ENCODE measurements at places on chromosomes 16 and 17.

- ATAC-seq, result peak; percentile 77
Measured at GRCh38 chr17:63931981-63932561, at the start of gene CD79B. Gene CD79B, minus strand, starts transcription at chr17:63932331. Its CDS starts 70 bp downstream, at chr17:63932261.

DNA sequence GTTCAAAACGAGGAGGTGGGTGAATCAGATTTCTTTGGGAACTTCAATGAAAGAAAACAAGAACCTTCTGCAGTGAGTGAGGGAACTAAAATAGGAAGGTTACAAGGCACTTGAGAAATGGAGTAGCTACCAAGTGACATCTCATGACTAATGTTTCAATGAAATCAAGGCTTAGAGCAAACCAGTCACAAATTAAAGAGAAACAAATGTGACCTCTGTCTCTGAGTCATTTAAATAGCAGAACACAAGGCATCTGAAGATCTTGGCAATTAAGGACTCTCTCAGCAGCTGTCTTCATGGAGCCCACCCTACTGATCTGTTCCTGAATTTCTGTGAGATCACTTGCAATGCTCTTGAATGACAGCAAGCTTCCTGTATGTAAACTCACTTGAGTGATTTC lies 109.5 kb downstream of the CDH11 start:
- no peak for ATAC-seq

DNA sequence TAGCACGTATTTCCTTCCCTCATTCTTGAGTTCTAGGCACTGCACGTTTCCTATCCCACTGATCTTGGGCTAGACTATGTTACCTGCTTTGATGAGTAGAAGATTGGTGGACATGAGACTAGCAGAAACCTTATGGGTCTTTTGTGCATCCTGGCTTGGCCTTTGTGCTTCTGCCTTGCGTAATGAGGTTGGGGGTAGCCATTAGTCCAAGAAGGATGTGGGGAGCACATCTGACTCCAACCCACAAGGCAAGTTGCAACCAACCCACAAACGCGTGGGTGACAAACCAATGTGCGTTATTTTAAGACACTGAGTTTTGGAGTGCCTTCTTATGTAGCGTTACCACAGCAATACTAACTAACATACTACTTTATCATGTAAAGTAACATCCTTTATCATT lies 180.4 kb upstream of the IRX5 start:
- ATAC-seq, result no peak

- no peak for ATAC-seq
Measured at GRCh38 chr17:16443511-16444257, 28.3 kb downstream of the TRPV2 start.

- ATAC-seq, result no peak
Measured at GRCh38 chr17:40442392-40443195, 656 bp upstream of the IGFBP4 start.

- no peak for ATAC-seq
Measured at GRCh38 chr16:29804455-29805231, 1.7 kb upstream of the MAZ start.

DNA sequence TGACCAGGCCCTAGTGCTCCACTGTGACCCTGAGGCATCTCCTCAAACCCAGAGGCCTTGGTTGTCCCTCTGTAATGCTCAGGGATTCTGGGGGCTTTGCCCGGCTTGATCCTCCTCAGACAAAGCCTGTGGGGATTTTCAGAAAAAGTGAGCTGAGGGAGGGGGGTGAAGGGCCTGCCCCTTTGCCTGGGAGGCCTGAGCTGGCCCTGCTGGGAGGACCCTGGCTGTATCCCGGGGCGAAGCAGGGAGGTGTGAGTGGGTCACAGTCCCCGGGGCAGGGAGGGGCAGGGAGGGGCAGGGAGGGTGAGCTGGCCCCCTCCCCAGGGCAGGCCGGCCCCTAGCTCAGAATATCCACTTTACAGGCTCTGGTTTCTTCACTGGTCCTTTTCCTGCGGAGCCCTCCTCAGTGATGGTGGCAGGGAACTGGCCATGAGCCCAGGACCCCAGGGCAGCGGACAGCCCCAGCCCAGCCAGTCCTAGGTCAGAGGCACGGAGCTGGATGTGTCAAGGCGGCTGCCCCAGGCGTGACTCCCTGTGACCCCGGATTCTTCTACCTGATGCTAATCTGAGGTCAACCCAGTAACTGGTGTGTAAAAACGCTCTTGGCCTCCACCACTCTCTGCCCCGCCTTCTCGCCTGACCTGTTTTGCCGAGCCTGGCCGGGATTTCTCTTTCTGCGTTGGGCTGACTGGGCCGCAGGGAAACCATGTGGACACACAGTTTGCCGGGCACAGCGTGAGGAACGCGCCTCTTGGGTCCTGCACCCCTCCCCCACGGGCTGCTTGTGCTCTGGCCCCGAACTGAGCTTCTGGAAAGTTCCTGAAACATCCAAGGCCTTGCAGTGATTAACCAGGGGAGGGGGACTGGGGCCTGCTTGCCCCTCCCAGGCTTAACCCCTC lies 5.8 kb upstream of the FASN start:
- ATAC-seq, result no peak

GRCh38 chr17:6241996-6242395 lies 171.8 kb downstream of the WSCD1 start:
- ATAC-seq, result no peak

DNA sequence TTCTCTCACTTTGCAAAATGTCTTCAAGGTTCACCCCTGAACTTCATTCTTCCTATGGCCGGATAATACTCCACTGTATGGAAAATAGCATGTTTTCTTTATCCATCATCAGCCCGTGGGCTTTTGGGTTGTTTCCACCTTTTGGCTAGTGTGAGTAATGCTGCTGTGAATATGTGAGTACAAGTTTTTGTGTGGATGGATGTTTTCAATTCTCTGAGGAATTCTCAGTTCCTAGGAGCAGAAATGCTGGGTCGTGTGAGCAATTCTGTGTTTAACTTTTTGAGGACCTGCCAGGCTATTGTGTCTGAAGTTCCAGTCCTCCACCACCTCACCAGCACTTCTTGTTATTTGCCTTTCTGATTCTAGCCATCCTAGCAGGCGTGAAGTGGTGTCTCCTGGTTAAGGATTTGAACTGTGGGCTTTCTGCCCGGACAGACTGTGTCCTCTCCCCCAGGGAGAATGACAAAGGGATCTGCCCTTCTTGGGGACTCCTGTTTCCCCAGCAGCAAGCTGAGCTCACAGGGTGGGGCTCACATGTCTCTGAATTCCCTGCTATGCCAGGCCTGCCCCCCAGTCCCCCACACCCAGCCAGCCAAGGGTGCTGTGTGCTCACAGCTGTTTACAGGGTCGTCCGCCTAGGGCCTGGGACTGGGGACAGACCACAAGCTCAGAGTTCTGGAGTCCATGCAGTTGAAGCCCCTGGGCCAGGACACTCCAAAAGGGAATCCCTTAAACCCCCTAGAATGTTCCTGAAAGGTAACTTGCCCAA lies 92.2 kb upstream of the CIBAR2 start:
- no peak for ATAC-seq

DNA sequence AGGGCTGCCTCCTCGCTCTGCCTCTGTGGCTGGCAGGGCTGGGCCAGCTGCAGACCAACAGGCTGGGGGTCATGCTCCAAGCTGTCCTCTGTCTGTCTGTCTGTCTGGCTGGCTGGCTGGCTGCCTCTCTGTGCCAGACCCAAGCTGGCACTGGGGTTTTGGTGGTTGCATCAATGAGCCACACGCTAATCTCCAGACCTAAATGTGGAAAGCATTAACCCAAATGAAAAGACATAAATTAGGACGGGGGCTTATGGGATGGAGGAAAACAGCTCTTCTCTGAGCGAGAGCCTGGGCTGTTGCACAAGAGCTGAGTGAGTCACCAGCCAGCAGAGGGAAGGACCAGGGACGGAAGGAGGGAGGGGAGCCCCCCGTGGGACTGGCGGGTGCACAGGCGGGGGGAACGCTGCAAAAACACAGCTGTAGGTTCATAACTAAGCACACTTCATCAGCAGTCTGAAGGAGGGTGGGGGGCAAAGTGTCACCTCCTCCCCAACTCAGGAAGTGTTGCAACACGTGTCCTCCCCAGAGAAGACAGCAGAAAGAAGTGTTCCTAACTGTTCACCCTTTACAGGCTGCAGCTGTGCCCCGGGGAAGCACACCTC lies 83.4 kb downstream of the GAS7 start:
- ATAC-seq, result peak; percentile 46

DNA sequence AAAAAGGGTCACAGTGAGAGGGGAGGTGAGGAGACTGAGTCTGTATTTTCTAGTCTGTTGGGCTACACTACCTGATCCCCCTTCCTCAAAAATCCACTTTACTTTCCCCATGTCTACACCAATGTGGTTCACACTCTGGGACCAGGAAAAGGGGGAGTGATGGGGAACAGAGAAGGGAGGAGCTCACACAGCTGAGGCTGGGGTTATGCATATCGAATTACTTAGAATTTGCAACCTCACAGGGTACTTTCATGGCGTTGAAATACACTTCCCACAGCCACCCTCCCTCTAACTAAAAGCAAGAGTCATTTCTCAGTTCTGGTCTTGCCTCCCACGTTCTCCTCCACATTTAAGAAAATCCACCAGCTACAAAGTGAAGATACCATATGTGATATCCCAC lies 14.1 kb downstream of the MAPT start:
- ATAC-seq, result peak; percentile 28

DNA sequence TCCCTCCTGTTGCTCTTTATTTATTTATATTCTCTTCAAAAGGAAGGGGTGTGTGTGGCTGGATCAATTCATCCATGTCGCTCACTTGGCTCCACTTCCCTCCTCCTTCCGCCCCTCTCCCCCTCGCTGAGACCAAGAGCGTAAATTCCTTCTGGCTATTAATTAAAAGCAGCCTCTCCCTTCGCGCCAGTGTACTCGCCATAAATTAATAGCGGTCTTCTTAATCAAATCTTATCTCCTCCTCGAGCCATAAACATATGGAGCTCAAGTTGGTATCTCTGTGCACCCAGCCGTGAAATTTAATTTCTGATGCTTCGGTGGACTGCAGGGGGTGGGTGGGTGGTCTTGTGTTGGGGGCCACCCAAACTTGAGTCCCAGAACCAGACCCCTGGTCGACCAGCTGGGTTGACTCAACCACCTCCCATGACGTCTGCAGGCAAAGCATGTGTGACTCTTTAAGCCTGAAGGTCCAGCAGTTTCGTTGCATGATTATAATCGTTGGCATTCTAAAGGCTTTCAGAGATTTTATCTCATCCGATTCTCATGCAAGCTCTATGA lies 57.9 kb downstream of the SDK2 start:
- no peak for ATAC-seq

- no peak for ATAC-seq
Measured at GRCh38 chr16:23055481-23055880, 93.8 kb downstream of the USP31 start.

- ATAC-seq, result no peak
Measured at GRCh38 chr16:84177741-84178073, 9.2 kb downstream of the TAF1C start.

- ATAC-seq, result no peak
Measured at GRCh38 chr16:55492756-55493380, 13.9 kb downstream of the MMP2 start.

DNA sequence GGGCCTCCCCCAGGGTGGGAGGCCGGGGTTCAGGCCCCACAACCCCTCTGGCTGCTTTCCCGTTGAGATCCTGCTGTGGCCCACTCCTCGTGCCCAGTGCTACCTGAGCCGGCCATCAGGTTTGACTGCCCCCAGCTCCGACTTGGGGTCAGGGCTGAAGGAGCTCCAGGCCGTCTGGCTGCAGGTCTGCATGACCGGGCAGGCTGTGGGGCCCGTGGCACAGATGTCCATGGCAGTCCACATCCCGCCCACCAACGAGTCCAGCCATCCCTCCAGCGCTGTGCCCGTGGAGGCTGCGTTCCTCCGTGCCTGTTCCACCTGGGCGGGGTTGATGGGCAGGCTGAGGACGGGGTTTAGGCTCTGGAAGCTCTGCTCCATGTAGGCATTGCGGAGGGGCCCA lies 362.2 kb downstream of the XYLT1 start:
- ATAC-seq, result no peak

DNA sequence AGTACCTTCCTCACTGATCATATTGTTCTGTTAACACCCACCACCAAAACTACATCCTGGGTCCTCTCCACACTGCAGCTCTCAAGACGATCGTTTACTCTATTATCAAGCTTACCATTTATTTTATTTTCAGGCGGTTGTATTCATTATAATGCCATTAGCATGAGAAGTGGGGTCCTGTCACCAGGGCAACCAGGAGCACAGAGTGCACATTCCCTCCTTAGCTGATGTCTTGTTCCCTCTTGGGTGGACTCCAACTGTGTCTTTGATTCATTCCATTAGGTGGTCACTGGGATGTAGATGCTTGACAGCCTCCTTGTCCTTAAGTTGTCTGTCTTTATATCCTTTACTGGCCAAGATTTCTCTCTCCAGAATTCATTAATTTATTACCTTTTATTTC lies 965.9 kb upstream of the EEF2KMT start:
- ATAC-seq, result no peak

DNA sequence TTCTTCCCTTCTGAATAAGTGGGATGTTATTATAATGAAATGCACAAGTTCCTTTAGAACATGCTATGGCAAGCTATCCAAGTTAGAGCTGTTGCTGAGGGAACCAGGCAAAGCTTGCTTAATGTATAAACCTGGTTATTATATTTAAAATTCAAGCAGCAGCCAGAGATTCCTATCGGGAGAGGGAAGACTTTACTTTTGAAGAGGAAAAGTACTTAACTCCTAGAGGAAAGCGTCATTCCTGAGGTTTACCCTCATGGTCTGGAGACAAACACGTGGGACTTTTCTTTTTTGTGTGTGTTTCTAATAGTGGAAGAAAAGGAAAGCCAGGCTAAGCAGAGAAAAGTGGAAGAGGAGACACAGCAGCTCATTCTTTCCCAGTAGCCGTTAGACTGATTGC lies 39.9 kb upstream of the MYH10 start:
- ATAC-seq, result no peak

- ATAC-seq, result no peak
Measured at GRCh38 chr17:31488982-31489294, 97.5 kb downstream of the RAB11FIP4 start.

DNA sequence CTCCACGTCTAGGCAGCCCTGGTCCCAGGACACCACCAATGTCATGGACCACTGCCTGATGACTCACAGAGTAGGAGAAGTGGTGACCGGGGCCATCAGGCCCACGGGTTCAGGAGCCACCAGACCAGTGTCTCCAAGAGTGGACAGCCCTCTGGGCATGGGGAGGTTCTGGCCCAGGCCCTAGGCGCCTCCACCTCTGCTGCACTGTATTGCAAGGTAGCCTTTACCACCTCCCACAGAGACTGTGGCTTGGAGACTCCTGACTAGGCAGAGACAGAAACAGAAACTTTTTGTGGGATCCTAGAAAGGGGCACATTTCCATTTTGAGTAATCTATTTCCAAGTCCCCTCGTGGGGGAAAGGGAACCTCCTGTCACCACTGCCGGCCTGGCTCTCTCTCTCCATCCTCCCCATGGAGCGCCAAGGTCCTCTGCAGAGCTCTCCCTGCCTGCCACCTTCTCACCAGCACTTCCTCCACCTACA lies 2.9 kb downstream of the CDIP1 start:
- peak; percentile 12 for ATAC-seq

All from activated CD4-positive, CD25-positive, alpha-beta regulatory T cell treated with anti-CD3 and anti-CD28 coated beads, Interleukin-2, amount 50 U/mL, for 24 hours (primary cell).